ENCODE measurements at places on chromosomes 1 and 21.

DNA sequence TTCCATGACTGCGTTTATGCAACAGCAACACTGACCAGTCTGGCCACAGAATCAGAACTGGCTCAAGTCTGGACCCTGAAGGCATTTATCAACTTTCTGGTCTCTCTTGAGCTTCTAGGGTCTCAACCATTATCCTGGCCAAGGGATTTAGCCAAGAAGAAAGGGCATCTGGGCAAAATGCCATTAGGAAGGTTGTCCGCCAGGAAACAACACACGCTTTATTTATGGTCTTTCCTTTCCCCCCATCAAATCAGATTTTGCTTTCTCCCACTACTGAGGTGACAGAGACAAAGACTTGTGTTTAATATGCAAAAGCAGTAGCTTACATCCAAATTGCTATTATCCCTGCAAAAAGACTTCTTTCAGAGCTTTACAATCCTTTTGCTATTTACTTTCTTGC lies 81.6 kb upstream of the PPP2R5A start:
- no peak for DNase-seq

DNA sequence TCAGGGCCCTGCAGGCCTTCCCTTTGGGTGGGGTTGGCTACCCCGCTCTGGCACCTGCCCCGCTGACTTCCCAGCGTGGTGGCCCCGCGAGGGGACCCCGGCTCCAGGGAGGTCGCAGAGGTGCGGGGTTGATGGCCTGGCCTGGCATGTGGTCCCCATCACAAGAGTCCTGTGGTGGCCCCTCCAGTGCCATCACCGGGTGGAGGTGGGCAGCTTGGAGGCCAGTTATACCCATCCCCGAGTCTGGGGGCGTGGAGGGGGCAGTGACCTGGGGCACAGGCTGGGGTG lies 26.8 kb downstream of the PRMT2 start:
- DNase-seq = no peak

GRCh38 chr21:44837537-44837936 lies 19.7 kb upstream of the SUMO3 start:
- DNase-seq = no peak

GRCh38 chr1:38512789-38513188 lies 346.8 kb downstream of the RRAGC start:
- DNase-seq = peak; percentile 4

DNA sequence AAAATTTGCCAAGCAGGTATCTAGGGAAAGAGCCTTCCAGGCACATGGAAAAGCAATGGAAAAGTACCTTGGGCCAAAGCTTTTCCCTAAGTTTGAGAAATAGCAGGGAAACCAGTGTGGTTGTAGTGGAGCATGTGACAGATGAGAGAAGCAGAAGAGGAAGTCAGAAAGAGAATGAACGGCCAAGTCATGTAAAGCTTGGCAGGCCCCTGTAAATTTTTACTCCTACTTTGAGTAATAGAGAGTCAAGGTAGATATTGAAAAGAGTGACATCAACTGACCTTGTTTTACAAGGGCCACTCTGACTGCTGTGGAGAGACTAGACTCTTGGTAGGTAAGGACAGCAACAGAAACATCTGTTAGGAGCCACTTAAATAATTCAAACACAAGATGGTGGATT lies 180.9 kb upstream of the PRMT6 start:
- DNase-seq = no peak
